ENCODE measurements at places on chromosomes 7 and 10. TPM values are rescaled to one million over a fixed set of nuclear protein-coding genes. Genes with fewer than 3 reads are reported as not detected.

The ZNF239 gene
- total RNA-seq, result 6.2 TPM

DNA sequence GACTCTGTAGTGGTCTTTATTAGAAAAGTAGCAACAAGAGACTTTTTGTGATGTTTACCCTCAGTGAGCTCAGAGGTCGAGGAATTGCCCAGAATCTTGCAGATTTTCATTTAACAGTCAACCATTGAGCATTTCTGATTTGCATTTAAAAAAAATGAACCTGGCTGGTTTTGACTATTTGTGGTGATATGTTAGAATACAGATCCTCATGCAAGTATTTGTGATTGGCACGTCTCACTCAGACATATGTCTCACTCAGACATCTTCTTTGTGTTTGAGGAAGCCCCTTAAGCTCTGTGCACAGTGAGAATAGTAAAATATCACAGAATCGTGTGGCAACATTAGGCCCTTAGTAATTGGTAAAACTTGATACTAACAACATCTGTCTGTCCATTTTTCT, 113.2 kb downstream of the SND1 start:
- no peaks in the 10 kb centered on the region for H3K36me3 ChIP-seq
- no peak overlapping the region for H3K27ac ChIP-seq
- no peaks in the 10 kb centered on the region for H3K4me1 ChIP-seq

DNA sequence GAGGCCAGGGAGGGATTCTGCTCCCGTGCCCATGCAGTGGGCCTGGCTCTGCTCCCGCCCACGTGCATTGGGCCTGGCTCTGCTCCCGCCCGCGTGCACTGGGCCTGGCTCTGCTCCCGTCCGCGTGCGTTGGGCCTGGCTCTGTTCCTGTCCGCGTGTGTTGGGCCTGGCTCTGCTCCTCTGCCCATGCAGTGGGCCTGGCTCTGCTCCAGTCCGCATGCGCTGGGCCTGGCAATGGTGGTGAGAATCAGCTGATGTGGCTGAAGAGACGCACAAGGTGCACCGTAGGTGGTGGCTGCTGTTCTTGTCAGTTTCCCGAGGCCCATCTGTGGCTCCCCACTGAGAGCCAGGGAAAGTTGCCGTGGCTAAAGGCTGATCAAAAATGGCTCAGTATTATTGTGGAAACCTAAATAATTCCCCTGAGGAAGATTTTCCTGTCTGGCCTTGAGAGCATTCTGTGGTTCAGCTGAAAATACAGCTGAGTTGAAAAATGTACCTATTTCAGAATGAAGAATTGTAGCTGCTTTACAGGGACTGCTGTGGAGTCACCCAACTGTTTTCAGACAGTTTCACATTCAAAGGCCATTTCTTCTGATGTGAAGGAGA, 572.4 kb downstream of the GLRX3 start:
- DNase-seq, result no peak
- no peaks in the 10 kb centered on the region for H3K27me3 ChIP-seq
- H3K36me3 ChIP-seq, result no peaks in the 10 kb centered on the region
- no peaks in the 10 kb centered on the region for H3K4me1 ChIP-seq

- H3K27me3 ChIP-seq, result no peaks in the 10 kb centered on the region
- DNase-seq, result no peak
- H3K4me3 ChIP-seq, result no peak overlapping the region
- no peak overlapping the region for H3K27ac ChIP-seq
- H3K36me3 ChIP-seq, result no peaks in the 10 kb centered on the region
Observed at GRCh38 chr10:67464278-67464677, 231.7 kb downstream of the CTNNA3 start.

The SDK1 gene
- total RNA-seq, result 13.7 TPM

- no peaks in the 10 kb centered on the region for H3K4me1 ChIP-seq
- H3K27me3 ChIP-seq, result no peaks in the 10 kb centered on the region
- no peak for DNase-seq
- no peak overlapping the region for H3K27ac ChIP-seq
Observed at GRCh38 chr7:34991938-34992840, 45.1 kb downstream of the DPY19L1 start.

- no peaks in the 10 kb centered on the region for H3K4me1 ChIP-seq
- no peaks in the 10 kb centered on the region for H3K27me3 ChIP-seq
- H3K36me3 ChIP-seq, result no peaks in the 10 kb centered on the region
Observed at GRCh38 chr7:36794689-36795088, 70.4 kb upstream of the AOAH start.

The ZNF12 gene
- 21.7 TPM for total RNA-seq

The PPIA gene
- total RNA-seq, result 1,396 TPM

DNA sequence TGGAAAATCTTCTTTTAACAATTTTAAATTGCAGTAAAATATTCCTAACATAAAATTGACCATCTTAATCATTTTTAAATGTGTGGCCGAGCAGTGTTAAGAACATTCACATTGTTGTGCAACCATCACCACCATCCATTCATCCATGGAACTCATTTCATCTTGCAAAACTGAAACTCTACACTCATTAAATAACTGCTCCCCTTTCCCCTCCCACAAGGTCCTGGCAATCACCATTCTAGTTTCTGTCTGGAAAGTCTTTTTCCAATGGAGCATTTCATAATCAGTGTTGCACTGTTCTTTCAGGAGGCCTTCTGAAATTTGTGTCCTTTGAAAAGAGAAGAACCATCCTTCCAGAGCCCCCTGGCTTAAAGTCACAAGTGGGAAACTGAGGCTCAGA, 233.1 kb downstream of the PLXNA4 start:
- no peak overlapping the region for H3K4me3 ChIP-seq
- peaks cover 7% of the 10 kb centered on the region for H3K4me1 ChIP-seq
- H3K27me3 ChIP-seq, result no peaks in the 10 kb centered on the region
- H3K36me3 ChIP-seq, result no peaks in the 10 kb centered on the region
- H3K27ac ChIP-seq, result no peak overlapping the region

GRCh38 chr7:46940178-46940577, 641.7 kb downstream of the TNS3 start:
- no peaks in the 10 kb centered on the region for H3K27me3 ChIP-seq
- H3K36me3 ChIP-seq, result no peaks in the 10 kb centered on the region
- H3K27ac ChIP-seq, result no peak overlapping the region
- DNase-seq, result no peak
- no peaks in the 10 kb centered on the region for H3K4me1 ChIP-seq

The MYL10 gene
- total RNA-seq, result not detected

The SORCS3 gene
- 1.1 TPM for total RNA-seq

- H3K27ac ChIP-seq, result no peak overlapping the region
- no peaks in the 10 kb centered on the region for H3K36me3 ChIP-seq
- no peaks in the 10 kb centered on the region for H3K4me1 ChIP-seq
- no peak overlapping the region for H3K4me3 ChIP-seq
- H3K27me3 ChIP-seq, result no peaks in the 10 kb centered on the region
- DNase-seq, result no peak
Observed at GRCh38 chr7:81190997-81191768, 272.3 kb upstream of the SEMA3C start.

DNA sequence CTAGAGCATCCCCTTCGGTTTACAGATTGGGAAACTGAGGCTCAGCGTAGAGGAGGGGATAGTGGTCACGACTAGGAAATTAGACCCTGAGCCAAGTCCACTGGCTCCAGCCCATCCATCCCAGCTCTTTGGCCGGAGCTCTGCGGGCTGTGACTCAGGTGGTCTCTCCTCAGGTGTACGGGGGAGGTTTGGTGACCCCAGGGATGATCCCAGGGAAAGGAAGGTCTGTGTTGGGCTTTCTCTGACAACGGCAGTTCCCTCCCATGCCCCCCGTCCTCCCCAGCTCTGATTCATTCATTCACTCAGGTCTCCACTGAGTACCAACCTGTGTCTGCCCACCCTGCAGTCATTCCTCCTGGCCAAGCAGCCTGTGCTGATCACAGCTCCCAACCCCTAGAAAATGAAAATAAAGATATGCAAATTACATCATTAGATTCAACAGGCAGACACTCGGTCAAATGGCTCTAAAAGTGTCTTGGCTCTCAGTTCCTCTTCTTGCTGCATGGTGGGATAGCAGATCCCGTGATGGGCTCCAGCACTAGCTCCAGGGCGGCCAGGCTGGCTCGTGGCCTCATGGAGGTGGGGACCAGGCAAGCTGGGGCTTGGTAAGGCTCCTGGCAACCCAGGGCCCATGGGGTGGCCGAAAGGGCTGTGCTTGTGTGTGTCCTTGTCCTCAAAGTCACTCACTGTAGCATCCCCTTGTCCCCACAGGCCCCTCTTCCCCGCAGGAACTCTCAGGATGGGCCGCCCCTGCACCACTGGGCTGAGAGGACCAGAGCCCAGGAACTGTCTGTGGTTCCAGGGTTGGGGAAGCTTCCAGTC, 37.8 kb downstream of the CLRN3 start:
- H3K27me3 ChIP-seq, result no peaks in the 10 kb centered on the region
- no peak overlapping the region for H3K4me3 ChIP-seq
- no peaks in the 10 kb centered on the region for H3K4me1 ChIP-seq
- H3K36me3 ChIP-seq, result no peaks in the 10 kb centered on the region
- no peak for DNase-seq
- no peak overlapping the region for H3K27ac ChIP-seq

The HMX3 gene
- total RNA-seq, result 0.83 TPM

DNA sequence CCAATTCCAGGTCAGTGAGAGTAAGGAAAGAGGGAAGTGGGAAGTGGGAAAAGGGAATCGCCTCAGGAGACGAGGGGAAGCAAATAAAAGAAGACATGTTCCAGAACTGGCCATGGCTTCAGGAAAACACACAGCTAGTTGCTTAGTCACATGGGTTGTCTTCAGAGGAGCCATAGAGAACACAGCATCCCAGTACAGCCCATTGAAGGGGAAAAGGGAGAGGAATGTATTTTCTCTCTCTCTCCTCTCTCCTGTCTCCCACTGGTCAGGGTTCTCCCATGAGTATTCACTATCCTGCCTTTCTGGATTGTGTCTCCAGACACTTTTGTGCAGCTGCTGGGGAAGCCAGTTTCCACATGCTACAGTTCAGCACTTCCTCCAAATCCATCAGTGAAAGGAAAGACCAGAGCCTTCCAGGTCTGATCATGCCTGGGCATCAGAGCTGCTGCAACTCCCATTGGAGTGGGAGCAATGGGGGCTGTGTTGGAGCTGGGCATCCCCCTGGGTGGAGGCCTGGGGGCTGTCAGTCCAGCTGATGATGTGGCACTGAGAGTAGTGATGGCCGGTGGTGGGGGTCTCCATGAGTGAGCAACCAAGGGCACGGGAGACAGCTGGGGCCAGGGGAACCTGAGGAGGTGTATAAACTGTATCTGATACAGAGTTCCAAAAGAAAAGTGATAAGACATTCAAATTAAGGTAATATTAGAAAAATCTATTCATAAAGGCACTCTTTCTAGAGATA, 38.6 kb downstream of the MAP3K8 start:
- no peaks in the 10 kb centered on the region for H3K4me1 ChIP-seq
- no peak for DNase-seq
- no peak overlapping the region for H3K4me3 ChIP-seq

DNA sequence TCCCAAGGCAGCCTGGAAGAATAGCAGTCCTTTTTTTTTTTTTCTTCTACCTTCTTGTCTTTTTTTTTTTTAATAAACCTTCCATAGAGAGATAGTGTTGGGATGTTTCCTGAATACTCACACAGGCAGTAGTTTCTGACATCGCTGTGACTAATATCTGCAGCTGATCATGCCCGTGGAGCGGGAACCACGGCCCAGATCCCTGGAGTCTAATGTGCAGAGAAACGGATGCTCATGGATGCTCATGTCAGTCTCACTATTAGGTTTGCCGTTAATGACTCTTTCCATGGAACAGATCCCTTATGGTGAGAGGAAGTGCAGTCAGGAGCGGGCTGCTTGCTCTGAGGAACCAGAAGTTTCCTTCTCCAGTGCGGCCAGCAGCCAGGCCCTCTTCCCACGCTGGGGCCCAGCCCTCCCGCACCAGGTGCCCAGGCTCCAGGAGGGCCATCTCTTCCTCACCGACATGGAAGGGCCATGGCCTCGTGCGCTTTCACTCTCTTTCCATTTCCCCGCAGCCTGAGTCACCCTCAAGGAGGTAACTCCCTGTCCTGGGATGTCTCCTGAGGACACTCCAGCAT, 132.5 kb downstream of the WDR37 start:
- no peak overlapping the region for H3K4me3 ChIP-seq
- no peaks in the 10 kb centered on the region for H3K36me3 ChIP-seq
- H3K4me1 ChIP-seq, result no peaks in the 10 kb centered on the region
- H3K27ac ChIP-seq, result no peak overlapping the region
- no peaks in the 10 kb centered on the region for H3K27me3 ChIP-seq

- no peak for DNase-seq
- H3K4me1 ChIP-seq, result no peaks in the 10 kb centered on the region
- no peaks in the 10 kb centered on the region for H3K36me3 ChIP-seq
- H3K27me3 ChIP-seq, result no peaks in the 10 kb centered on the region
- no peak overlapping the region for H3K27ac ChIP-seq
Observed at GRCh38 chr10:97109547-97109946, 76.2 kb downstream of the SLIT1 start.

The GNG11 gene
- 12.9 TPM for total RNA-seq

The OR2A42 gene
- total RNA-seq, result 0.16 TPM

- no peaks in the 10 kb centered on the region for H3K36me3 ChIP-seq
- no peaks in the 10 kb centered on the region for H3K27me3 ChIP-seq
- no peak overlapping the region for H3K27ac ChIP-seq
- DNase-seq, result no peak
- H3K4me1 ChIP-seq, result no peaks in the 10 kb centered on the region
Observed at GRCh38 chr7:65809982-65810288, 62.9 kb upstream of the VKORC1L1 start.

The RBM20 gene
- total RNA-seq, result 5.8 TPM

- no peak overlapping the region for H3K4me3 ChIP-seq
- H3K27me3 ChIP-seq, result no peaks in the 10 kb centered on the region
- peak; percentile 11 for DNase-seq
- H3K36me3 ChIP-seq, result no peaks in the 10 kb centered on the region
- H3K4me1 ChIP-seq, result no peaks in the 10 kb centered on the region
Observed at GRCh38 chr10:117574498-117575146, 32.1 kb downstream of the EMX2 start.

DNA sequence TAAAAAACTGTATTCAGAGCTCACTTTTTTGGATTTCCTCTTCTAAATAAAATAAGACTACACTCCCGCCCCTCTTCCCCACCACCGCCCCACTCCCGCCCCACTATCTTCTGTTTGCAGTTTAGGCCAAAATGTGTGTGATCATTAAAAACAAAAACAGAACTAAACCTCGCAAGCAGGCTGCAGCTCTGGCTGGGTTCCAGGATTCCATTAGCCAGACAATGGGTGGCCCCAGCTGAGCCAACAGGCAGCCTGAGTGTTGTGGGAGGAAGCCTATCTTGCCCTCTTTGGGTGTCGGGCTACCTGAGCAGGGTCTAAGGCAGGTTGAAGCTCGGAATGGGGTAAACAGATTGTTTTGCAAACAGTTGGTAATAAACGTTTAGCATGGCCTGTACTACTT, 41.7 kb downstream of the ARL4A start:
- DNase-seq, result peak; percentile 78
- no peaks in the 10 kb centered on the region for H3K4me1 ChIP-seq
- H3K36me3 ChIP-seq, result no peaks in the 10 kb centered on the region
- no peak overlapping the region for H3K27ac ChIP-seq
- no peaks in the 10 kb centered on the region for H3K27me3 ChIP-seq
- H3K4me3 ChIP-seq, result no peak overlapping the region

GRCh38 chr7:141339603-141340002, 211.6 kb upstream of the AGK start:
- no peaks in the 10 kb centered on the region for H3K27me3 ChIP-seq
- DNase-seq, result no peak
- no peaks in the 10 kb centered on the region for H3K36me3 ChIP-seq

GRCh38 chr10:105986912-105987635, 1177.4 kb downstream of the SORCS1 start:
- H3K27me3 ChIP-seq, result no peaks in the 10 kb centered on the region
- no peak overlapping the region for H3K27ac ChIP-seq
- no peak for DNase-seq
- no peak overlapping the region for H3K4me3 ChIP-seq

The ADCYAP1R1 gene
- 18.7 TPM for total RNA-seq

The TPST1 gene
- 21.0 TPM for total RNA-seq

The IGFBP3 gene
- 330 TPM for total RNA-seq

The HIBADH gene
- 87.2 TPM for total RNA-seq

The NODAL gene
- total RNA-seq, result not detected
